Endothelial cell of umbilical vein (primary cell): ENCODE measurements at places on chromosomes 1 and 21. TPM values are rescaled to one million over a fixed set of nuclear protein-coding genes. Genes with fewer than 3 reads are reported as not detected.

DNA sequence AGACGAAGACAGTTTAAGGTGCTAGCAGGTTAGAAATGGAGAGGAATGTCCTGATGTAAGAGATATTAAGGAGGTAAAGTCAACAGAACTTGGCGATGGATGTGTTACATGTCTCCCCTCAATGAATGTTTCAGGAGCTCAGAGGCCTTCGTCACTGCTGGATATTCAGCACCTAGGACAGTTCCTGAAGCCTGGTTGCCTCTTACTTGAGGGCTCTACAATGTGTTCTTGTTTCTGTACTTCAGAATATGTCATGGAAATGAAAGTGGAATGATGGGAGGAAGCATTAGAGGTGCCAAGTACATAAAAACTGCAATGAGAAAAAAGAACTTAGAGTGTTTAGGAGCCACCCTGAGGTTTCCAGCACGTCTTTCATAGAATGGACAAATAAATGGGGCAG, 17.7 kb downstream of the TNR start:
- DNase-seq = peak; percentile 54

DNA sequence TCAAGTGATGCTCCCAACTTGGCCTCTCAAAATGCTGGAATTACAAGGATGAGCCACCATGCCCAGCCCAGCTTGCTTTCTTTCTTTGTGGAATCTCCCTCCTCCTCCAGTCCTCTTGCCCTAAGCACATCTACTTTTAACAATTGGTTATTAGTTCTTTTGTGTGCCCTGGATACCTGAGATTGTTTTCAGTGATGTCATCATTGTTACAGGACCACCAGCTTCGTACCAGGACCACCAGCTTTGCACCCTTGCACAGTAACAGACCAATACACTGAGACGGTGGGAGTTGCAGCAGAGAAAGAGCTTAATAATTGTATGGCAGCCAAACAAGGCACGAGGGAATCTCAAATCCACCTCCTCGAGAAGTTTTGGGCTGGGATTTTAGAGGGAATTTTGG, 71.3 kb downstream of the CNIH3 start:
- no peak for DNase-seq

GRCh38 chr1:110475362-110476027, 24.5 kb downstream of the PROK1 start:
- DNase-seq = no peak

- DNase-seq = no peak
These were observed 3.1 kb downstream of the TFAP2E start for GRCh38 chr1:35576061-35576765.

OR10Z1 gene
- total RNA-seq = not detected in 2 replicates

GRCh38 chr21:31198575-31198974, 145.5 kb downstream of the TIAM1 start:
- DNase-seq = peak; percentile 49

CFHR4 gene
- not detected in 2 replicates for total RNA-seq

TBX15 gene
- not detected in 2 replicates for total RNA-seq

LCE1D gene
- not detected in 2 replicates for total RNA-seq

BTBD8 gene
- 1.5 and 1.7 TPM in 2 replicates for total RNA-seq

GRCh38 chr1:205600085-205600484, 31.7 kb downstream of the ELK4 start:
- peak; percentile 94 for DNase-seq

XCL1 gene
- total RNA-seq = not detected in 2 replicates

DNA sequence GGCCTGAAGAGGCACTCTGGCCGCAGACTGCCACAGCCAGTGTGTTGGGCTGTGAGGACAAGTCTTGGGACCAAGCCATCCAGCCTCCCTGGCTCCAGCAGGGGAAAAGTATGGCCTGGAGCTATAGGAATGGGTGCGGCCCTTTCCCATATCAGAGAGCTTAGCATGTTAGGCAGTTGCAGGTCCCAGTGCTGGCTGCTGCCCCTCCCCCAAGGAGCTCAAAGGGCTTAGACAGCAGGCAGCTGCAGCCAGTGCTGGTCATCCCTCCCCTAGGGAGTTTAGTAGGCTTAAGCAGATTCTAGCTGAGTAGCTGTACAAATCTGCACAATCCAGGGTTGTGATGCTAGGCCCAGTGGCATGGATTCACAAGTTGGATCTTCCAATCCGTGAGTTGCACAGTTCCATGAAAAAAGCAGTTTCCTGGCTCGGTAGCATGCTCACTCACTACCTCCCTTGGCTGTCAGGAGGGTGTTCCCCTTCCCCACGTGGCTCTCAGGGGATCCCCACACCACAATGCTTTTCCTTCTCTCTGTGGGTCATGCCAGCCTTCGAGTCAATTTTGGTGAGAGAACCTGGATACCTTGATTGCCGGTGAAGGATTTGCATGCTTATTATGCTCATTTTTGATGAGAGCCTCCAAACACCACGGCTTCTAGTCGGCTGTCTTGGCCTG, 1490.8 kb downstream of the BRINP3 start:
- DNase-seq = no peak

GRCh38 chr21:34154878-34155277, 81.5 kb downstream of the MRPS6 start:
- DNase-seq = no peak

MXRA8 gene
- total RNA-seq = 0.37 and 0.82 TPM in 2 replicates

GRCh38 chr1:185966471-185966870, 232.3 kb downstream of the HMCN1 start:
- peak; percentile 4 for DNase-seq

- no peak for DNase-seq
These were observed 19.8 kb downstream of the CACHD1 start for GRCh38 chr1:64489707-64490106.

GRCh38 chr1:11053758-11054137, 6.1 kb downstream of the SRM start:
- DNase-seq = no peak

KRTAP26-1 gene
- total RNA-seq = not detected in 2 replicates

GRCh38 chr1:111515291-111516004, 12.0 kb upstream of the ADORA3 start:
- peak; percentile 65 for DNase-seq

DNA sequence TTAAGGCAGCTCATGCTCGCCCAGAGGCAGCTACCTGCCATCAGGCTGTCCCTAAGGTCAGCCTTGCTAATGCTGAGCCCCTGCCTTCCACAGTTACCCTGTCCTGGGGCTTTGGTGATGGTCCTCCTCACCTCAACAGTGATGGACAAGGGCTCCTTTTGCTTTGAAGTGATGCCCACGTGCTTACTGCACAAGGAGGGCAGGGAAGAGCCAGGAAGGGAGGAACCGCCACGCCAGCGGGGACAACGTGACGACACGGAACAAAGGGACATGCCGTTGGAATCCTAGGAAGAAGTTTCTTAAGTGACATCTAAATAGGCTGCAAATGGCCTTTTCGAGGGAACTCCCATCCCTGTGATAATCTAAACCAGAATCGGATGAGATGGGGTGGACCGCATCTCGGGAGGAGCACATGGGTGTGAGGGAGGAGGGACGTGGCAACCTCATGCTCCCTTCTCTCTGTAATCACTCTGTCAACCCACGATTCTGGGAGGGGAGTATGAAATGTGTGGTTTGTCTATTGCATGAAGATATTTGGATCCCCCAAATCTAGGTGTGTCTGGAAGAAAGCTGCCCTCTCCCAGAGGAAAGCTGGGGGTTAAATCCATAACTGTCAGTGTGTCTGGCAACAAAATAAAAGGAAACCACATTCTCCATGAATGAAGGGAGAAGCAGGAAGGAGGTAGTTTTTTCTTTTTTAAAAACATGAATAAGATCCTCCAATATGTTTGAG, 110.9 kb upstream of the IRF2BP2 start:
- no peak for DNase-seq

- DNase-seq = peak; percentile 14
These were observed 10.3 kb upstream of the SPRR2B start for GRCh38 chr1:153081736-153082135.

DNA sequence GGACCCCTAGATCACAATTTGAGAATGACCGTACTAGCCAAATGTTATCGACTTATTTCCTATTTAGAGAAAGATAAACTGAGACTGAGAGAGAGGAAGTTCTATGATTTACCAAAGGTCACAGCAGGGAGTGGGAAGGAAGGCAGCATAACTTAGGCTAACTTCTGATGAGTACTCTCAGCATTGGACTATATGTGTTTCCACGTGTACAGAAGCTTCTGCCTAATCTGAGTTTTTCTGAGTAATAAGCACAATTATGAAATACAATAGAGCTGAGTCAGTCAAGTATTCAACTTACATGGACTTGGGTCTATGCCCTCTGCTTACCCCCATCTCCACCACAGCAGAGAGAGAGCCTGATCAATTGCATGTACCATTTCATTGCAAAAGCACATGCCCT, 88.1 kb upstream of the HIVEP3 start:
- DNase-seq = no peak
